ENCODE measurements at places on chromosomes 12 and 14.

GRCh38 chr12:77189901-77190416, 124.6 kb upstream of the E2F7 start:
- no peak for DNase-seq

DNA sequence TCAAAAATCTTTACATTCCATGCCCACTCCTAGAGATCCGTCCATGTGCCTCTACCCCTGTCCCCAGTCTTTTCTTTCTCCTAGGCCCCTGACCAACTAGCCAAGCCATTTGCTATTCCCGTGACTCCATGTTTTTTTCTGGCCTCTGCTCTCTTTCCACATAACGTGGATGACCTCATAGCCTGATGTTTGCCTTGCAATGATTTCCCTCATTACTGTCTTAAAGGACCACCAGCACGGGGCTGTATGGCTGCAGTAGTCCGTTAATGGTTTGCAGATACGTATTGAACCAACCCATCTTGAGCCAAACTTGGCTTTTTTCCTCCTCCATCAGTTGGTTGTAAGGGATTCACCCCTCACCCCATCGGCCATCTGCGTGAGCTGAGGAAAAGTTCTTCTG, 226.0 kb downstream of the PCNX1 start:
- DNase-seq, result no peak

DNA sequence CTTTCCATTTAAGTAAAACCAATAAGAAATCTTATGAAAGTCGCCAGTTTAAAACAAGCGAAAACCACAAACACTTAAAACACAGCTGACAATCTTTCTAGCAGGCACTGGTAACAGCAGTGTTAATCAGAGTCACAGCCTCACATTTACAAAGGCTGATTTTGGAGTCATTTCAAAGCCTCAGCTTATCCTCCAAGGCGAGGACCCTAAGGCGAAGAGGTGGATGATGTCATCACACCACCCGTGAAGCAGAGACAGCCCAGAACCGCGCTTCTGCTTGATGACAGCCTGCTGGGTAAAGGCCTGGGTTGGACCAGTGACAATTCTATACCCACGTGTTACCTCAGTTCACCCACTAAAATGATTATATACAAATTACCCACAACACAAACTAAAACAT, 10.1 kb downstream of the GOLGA3 start:
- DNase-seq, result no peak

DNA sequence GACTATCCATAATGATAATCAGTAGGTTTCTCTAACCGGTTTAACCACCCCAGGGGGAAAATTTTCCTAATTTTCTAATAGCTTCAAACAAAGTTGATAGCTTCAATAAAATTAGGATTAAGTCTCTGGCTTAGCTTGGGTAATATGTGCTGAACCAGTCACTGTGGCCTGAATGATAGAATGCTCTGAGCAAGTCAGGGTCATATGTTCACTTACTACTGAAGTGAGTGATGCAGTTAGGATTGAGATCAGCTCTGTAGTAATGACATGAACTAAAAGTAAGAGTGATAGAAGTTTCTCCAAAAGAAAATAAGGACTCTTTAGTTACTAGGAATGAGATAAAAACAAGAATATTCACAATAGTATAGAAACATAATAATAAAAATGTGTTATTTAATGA, 32.6 kb downstream of the ETNK1 start:
- peak; percentile 22 for DNase-seq

DNA sequence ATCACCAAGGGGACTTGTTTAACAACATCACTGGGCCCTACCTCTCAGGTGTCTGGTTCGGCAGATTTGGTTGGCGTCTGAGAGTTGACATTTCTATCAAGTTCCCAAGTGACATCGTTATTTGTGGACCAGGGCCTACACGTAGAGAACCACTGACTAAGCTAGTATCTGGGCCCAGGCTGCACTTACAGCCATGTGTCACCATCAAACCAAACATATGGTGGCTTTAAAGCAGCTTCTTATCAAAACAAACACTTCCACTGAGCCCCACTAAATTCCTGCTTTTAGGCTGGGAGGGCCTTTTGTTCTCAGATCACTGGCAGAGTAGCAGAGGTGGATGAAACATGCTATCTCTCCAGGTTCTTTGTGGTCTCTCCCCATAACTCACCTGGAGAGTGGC, 220.5 kb downstream of the PELI2 start:
- DNase-seq, result no peak

DNA sequence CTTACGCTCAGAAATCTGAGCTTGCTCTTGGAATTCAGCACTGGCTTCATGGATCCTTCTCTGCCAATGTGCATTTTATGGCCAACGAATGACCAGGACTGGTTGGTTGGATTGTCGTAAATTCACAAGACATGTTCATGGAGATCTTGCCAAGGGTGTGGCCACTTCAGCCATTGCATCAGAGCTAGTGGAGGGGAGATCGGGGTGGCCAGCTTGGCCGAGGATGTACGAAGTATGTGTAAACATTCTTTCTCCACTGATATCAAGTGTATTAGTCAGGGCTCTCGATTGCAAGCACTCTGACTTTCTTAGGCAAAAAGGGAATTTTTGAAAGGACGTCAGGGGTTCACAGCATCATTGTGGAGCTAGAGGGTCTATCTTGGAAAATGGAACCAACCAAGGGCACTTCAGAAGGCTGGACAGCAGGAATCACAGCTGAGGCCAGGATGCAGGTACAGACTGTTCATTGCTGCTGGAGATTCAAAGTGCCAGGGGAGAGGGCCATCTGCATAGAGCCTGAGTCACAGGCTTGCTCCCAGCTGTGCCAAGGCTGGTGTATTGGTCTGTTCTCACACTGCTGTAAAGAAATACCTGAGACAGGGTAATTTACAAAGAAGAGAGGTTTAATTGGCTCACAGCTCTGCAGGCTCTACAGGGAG, 32.9 kb upstream of the ADGRD1 start:
- no peak for DNase-seq

DNA sequence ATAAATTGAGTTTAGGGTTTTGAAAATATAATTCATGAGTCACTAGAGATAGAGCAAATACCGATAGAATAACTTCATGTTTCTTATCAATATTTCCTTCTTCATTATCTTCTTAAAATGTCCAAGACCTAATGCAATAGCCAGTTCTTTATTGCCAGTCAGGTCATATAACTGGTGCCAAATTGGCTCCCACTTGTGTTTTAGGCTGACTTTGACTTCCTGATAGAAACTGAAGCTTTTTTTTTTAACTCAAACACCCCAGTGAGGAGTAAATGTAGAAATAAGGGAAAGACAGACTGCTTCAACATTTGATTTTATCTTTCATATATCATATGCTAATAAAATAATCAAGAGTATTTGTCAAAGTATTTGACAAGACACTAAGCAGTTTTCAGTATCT, 80.7 kb downstream of the ARMH4 start:
- DNase-seq, result no peak

DNA sequence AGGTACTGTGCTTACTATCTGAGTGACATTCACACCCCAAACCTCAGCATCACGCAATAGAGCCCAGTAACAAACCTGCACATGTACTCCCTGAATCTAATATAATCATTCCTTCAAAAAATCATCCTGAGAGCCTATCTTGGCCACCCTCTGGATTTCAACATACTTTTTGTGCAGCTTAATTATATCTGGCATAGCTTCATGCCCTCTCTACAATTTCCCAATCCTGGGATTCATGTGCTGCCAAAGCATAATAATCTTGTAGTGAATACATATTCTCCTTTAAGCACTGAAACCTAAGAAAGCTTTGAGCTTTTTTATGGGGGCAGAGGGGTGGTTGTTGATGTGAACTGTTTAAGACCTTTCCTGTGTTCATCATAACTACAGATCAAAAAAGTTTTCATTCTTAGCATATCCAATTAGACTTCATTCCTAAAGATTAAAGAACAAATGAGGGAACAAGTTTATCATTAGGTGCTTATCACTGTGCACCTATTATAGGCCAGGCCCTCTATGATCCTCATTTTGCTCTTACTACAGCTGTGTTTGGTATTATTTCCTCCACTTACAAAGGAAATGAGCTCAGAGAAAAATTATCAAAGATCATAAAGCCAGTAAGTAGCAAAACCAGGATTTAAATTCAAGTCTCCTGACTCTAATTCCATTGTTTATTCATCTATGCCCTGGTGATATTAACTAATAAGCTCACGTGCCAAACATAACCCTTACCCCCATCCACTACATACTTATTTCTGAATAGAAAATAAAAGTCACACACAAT, 51.2 kb downstream of the SINHCAF start:
- no peak for DNase-seq

- no peak for DNase-seq
Measured at GRCh38 chr12:6375269-6376078, at the start of gene SCNN1A. Gene SCNN1A, minus strand, starts transcription at chr12:6375563. Its CDS starts 780 bp downstream, at chr12:6374783.
